ENCODE measurements at places on chromosomes 1 and 21.

DNA sequence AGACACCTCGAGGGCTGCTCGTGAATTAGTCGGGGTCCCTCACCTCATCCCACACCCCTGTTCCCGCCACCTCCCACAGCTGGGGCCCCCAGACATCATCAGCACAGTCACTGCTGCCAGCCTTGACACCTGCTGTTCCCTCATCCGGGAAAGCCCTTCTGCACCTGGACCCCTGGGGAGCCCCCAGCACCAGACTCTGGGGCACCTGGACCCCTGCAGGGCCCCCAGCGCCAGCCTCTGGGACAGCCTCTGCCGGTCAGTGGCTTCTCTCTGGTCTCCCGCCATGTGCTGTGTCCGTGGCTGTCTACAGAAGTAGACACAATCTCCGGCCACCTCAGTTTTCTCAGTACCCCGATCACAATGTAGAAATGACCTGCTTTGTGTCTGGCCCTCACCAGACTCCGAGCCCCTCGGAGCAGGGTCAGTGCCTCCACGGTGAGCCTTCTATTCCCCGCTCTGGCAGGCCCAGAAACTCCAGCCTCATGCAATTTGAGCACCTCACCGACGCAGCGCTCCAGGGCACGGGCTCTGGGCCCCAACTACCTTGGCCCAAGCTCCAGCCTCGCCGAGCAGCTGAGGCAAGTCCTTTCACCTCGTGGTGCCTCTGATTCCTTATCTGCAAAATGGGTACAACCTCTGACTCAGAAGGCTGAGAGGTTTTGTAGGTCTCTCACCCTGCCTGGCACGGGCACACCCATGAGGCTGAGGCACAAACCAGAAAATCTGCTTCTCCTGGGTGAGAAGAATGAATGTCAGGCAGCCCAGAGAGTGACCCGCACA lies 84.7 kb downstream of the RIPK4 start:
- no peak for DNase-seq

GRCh38 chr1:59976194-59977074 lies 49.9 kb upstream of the CYP2J2 start:
- no peak for DNase-seq

DNA sequence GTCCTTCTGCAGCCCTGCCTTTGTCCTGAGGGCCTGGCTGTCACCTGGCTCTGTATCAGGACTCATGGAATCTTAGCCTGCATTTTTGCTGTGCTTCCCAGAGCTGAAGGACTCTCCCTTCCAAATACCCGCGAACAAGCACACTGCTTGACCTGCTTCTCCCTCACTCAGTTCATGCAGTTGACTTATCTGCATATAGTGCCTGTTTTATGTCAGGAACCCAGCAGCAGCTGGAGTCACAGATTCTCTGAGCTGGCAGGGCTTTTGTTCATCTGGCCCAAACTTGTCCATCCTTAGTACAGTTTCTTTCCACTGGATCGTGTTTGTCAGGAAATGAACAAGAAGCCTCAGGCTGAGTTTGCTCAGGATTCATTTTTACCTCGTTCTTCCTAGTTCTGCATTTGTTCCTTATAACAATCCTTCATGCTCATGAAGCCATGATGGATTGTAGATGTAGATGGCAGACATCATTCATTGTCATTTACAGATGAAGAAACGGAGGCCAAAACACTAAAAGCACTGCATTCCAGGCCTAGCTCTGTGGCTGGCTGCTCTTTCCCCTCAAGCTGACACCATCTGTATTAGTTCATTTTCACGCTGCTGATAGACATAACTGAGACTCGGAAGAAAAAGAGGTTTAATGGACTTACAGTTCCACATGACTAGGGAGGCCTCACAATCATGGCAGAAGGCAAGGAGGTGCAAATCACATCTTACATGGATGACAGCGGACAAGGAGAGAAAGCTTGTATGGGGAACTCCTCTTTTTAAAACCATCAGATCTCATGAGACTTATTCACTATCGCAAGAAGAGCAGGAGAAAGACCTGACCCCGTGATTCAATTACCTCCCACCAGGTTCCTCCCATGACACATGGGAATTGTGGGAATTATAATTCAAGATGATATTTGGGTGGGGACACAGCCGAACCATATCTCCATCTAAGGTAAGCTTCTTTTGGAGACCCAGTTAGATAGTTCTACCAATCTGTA lies 150.9 kb downstream of the HIVEP3 start:
- DNase-seq = no peak

DNA sequence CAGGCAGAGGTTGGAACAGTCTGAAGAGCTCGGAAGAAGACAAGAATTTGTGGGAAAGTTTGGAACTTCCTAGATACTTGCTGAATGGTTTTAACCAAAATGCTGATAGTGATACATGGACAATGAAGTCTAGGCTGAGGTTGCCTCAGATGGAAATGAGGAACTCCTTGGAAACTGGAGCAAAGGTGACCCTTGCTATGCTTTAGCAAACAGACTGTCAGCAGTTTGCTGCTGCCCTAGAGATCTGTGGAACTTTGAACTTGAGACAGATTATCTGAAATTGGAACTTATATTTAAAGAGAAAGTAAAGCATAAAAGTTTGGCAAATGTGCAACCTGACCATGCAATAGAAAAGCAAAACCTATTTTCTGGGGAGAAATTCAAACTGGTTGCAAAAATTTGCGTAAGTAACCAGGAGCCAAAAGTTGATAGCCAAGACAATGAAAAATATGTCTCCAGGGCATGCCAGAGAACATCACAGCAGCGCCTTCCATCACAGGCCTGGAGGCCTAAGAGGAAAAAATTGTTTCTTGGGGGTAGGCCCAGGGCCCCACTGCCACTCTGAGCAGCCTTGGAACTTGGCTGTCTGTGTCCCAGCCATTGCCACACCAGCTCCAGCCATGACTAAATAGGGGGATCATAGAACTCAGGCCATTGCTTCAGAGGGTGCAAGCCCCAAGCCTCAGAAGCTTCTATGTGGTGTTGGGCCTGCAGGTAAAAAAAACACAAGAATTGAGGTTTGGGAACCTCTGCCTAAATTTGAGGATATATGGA lies 675.3 kb downstream of the LTN1 start:
- DNase-seq = no peak

GRCh38 chr1:150596095-150596892 lies 16.9 kb upstream of the MCL1 start:
- no peak for DNase-seq

DNA sequence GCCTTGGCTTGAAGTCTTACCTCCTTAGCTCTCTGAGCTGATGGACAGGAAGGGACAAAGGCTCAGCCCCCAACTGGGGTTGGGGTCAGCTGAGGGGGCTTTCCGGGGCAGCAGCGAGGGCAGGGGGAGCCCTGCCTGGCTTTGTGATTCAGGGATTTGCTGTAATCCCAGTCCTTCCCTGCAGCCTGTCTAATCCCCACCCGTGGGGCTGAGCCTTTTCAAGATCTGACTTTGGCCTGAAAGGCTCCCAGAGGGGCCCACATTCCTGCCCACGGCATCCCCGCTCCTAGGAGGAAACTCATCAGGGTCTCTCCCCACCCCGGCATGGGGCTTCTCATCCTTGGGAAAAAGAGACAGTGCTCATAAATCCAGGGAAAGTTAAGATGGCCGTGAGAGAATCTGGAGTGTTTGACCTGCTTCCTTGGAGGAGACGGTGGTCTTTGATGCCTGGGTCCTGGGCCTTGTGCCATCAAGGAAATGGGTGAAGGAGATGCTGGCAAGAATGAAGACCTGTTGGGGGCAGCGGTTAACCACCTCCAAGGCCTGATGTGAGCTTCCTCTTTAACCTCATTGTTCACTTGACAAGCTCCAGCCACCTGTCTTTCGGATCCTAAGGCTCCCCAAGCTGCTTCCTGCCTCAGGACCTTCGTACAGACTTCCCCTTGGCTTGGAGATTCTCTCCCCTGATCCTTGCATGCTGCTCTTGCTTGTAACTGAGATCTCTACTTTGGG lies 83.1 kb upstream of the WNT4 start:
- no peak for DNase-seq

- DNase-seq = no peak
Measured at GRCh38 chr1:99975529-99975928, 5.7 kb downstream of the SLC35A3 start.

DNA sequence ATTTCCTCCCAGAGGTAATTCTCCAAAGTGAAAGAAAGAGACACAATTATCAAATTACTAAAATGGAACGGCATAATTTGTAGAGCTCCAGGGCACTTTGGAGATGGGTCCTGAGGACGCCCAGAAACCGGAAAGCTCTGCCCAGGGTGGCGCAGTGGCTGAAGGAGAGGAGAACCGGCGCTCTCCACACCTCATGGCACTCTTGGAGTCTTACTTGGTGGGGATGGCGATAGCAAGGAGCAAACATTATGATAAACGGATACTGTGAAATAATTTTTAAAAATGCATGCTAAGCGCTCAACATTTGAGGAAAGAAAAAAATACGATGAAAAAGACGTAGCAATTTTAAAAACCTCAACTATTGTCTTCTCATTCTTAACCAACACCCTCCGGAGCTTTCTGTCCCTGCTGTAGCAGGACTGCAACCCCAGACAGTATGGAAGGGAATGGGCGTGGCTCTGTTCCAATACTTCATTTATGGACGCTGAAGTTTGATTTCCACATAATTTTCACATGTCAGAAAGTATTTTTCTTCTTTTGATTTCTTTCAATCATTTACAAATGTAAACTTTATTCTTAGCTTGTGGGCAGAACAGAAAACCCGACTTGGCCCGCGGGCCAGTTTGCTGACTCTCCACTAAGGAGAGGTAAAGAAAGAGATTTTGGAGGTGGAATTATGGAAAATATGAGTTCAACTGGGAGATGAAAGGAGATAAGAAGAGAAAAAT lies 1.1 kb downstream of the S100A11 start:
- no peak for DNase-seq

GRCh38 chr1:41327383-41327999 lies 33.7 kb upstream of the FOXO6 start:
- DNase-seq = no peak

DNA sequence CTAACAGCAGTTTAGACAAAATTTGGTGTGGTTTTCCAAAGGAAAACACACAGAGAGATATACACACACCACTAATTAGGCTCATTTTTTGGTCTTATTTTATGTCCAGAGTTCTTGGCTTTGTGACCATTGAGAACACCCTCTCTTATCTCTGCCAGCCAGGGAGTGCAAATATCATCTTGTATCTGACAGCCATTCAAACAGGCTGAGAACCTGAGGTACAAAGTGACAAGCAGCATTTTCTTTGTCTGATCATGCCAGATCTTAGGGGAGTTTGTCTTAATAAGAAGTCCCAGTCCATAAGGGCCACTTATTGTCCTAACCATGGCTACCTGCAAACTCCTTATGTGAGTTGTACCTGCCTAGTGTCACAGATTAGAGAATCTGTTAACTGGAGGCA lies 1165.2 kb downstream of the BRINP3 start:
- DNase-seq = no peak

- DNase-seq = no peak
Measured at GRCh38 chr1:64425521-64425920, 44.4 kb upstream of the CACHD1 start.

DNA sequence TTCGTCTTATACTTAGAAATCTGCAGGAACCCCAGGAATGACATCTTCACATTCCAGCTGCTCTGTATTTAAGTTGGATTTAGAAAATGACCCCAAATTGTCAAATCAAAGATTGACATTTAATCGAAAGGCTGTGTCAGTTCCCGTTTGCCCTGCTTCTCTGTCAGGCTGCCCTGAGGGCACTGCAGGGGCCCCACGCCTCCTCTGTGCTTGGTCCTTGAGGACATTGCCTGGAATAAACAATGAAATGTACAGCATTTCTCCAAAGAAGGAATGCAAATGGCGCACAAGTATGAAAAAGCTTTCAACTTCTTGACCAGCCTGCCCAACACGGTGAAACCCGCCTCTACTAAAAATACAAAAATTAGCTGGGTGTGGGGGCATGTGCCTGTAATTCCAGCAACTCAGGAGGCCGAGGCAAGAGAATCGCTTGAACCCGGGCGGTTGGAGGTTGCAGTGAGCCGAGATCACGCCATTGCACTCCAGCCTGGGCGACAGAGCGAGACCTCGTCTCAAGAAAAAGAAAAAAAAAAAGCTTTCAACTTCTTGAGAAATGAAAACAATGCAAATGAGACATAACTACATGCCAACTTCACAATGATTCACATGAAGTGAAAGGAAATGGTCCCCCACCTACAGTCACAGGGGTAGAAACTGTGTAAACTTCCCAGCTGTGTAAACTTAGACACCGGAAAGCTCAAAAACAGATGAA lies 3.0 kb downstream of the TMPRSS3 start:
- no peak for DNase-seq

DNA sequence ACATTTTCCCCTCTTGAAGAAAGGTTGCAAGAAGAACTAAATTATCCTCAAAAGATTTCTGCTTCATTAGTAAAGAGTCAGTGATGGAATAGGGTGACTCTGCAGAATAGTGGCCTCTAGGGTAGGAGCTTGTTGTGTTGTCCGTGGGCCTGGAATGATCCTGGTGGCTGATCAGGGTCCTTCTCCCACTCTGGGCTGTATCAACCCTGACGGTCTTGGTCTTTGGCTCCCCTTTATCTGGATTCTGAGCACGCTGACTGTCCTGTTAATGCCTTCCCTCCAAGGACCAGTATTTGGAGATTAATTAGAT lies 36.9 kb upstream of the SRRM1 start:
- no peak for DNase-seq

DNA sequence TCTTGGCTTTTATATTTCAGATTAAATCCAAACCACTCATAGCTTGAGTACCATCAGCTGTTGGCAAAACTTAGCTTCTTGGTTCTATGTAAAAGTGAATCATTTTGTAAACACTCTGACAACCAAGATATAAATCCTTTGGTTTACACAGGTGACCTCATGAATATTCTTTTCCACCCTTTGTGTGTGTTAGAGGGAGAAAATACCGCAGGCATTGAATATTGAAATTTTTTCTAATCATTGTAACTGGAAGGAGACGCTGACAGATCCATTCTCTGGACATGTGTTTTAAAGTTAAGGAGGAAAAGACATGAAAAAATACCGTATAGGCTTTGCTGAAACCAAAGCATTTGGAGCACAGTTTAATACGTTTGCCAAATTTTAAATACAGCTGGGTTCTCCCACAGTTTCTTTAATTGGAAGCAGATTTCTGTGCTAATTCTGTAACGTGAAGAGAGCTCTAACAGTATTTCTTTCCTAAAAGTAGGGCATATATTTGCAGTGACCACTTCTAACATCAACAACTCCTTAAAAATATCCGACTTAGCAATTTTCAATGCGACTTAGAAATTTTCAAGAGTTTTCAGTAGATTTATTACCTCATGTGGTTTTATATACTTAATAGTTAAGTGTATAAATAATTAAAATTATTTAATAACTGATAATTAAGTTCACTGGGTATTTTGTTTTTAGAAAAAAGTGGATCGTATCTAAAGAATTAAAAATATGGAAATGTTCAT lies 388.2 kb downstream of the USP25 start:
- no peak for DNase-seq

DNA sequence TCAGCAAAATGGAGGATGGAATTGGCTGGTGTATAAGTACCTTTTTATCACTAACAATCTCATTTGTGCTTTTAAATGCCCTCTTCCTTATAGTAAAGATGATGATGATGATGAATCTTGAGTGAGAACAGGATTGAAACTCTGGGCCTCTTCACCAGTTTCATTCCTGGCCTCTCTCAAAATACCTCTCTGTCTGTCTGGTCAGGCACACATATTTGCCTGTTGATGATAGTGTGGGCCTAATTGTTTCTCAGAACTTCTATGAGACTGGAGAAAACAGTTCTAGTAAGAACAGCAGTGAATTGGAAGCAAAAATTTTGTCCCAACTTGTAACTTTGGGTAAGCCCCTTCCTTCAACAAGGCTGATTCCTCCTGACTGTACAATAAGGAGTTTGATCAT lies 94.4 kb upstream of the RGS4 start:
- no peak for DNase-seq

GRCh38 chr1:246012341-246012740 lies 494.7 kb downstream of the SMYD3 start:
- DNase-seq = no peak

Measured in SIG-M5 (cell line).